Fibroblast of skin of back (primary cell): ENCODE measurements at places on chromosomes 16 and 17.

- no peak for DNase-seq
These were observed 38.5 kb upstream of the KSR1 start for GRCh38 chr17:27417596-27418365.

- no peak for DNase-seq
These were observed 22.7 kb downstream of the LIG3 start for GRCh38 chr17:35002876-35003551.

DNA sequence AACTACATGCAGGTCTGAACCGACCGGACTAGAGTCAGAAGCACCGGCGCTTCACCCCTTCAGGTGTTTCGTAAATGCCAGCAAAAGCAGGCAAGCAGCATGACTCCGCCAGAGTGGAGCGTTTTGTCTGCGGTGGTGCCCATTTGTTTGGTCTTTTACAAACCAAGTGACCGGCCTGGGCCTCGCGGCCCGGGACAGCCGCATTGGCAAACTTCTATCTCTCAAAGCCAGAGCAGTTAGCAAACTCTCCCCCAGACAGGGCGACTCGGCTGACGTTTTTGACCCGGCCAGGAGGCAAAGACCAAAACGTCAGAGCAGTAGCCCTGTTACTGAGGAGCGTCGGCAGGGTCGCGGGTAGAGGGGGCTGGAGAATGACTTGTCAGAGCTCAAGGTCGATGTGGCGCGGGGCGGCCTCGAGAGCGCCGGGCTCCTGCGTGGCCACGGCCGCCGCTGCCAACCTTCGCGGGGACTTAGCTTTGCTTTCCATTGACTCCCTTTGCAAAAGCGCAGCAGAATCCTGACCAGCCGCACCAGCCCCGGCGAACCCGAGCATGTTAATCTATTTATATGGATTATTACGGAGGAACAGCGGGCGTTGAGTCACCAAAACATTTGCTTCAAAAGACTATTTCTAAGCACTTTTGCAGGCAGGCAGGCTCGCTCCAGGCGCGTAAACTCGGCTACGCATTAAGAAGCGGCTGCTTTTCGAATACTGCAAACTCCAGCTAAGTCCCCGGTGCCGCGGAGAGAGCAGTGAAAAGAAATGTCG is 763 bp upstream of the SOX9 start:
- peak; percentile 55 for DNase-seq

- DNase-seq: peak; percentile 73
These were observed 7.0 kb downstream of the MT2A start for GRCh38 chr16:56615353-56615752.

- DNase-seq: no peak
These were observed 6.4 kb upstream of the CRK start for GRCh38 chr17:1462164-1463112.

DNA sequence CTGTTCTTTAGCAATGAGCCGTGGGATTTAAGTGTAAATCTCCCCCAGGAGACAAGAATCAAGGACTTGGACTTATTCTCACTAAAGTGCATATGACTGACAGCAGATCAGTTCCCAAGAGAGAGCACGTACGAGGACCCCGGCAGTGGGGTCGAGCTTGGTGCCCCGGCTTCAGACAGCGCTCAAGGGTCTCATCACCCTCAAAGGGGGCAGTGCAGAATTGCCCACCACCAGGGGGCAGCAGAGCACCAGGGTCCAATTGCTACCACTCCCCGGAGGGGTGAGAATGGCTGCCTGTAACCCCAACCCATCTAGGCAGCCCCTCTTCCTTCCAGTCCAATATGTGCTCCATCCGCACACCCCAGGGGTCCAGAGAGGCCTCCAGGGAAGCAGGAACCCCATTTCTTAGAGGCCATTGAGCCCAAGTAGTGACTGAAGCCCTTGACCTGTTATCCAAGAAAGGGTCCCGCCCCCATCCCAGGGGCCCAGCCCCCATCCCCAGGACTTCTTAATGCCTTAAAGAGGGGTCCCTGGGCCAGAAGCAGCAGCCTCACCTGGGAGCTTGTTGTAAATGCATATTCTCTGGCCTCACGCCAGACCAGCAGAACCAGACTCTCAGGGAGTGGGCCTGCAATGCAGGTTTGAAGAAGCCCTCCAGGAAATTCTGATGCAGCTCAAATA is 86.1 kb downstream of the ZDHHC7 start:
- no peak for DNase-seq
